ENCODE measurements at places on chromosomes 12 and 14.
A peak's percentile ranks its signal among the peaks of the same experiment; 100 is the strongest.

- no peak for DNase-seq
These were observed 16.4 kb downstream of the KRT18 start for GRCh38 chr12:52965337-52965731.

GRCh38 chr12:47249719-47250357 is 170.1 kb upstream of the AMIGO2 start:
- DNase-seq, result no peak

DNA sequence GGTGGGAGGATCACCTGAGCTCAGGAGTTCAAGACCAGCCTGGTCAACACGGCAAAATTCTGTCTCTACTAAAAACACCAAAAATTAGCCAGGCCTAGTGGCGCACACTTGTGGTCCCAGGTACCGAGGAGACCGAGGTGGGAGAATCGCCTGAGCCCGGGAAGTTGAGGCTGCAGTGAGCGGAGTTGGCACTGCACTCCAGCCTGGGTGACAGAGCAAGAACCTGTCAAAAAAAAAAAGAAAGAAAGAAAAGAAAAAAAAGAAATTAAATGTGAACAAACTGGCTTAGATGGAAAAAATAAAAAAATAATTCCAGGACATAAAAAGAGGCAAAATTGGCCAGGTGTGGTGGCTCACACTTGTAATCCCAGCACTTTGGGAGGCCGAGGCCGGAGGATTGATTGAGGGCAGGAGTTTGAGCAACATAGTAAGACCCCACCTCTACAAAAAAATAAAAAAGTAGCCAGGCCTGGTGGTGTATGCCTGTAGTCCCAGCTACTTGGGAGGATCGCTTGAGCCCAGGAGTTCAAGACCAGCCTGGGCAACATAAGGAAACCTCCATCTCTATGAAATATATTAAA is 3.5 kb downstream of the TMEM119 start:
- no peak for DNase-seq

GRCh38 chr14:67837011-67837624 is 17.5 kb downstream of the RAD51B start:
- peak; percentile 21 for DNase-seq

DNA sequence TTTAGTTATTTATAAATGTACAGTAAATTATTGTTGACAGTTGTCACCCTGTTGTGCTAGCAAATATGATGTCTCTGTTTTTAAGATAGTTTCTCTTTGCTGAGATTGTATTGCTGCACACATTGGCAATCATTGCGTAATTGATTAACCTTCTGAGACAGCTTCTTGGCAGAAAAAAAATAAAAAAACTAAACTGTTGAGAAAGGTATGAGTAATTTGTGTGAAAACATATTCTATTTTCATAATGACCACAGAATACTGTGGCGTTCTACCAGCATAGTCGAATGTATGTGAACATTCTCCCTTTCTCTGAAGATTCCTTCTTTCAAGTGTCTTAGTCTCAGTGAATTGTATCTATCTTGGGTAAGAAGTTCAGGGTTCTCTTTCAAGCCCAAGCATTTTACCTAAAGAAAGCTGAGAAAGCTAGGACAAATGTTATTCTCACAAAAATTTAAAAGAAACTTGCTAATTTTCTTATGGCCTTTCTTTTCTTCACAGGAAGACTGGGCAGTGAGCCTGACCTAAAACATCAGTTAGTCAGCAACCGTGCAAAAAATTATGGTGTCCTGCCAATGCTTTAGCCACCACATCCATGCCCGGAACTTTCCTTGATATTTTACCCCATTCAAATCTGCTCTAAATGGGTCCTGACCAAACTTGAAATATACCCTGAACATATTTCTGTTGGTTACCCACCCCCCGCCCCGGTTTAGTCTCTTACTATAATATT is 69.0 kb upstream of the REP15 start:
- DNase-seq, result no peak

DNA sequence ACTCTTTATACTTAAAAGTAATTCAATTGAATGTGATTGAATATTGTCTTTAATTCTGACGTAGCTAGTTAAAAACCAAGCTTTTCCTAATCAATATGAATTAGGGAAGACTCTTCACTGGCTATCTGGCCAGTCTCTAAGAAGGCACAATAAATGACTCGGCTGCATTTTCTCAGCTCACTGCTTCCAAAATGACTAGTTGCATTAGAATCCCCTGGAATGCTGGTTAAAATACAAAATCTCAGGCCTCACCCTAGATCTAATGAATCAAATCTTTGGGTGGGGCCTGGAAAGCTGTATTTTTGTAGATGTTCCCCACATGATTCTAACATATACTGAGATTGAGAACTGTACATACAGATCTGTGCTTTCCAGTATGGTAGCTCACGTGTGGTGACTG is 242.1 kb downstream of the CHST11 start:
- DNase-seq, result no peak

- DNase-seq, result peak; percentile 63
These were observed 179.0 kb upstream of the RGS6 start for GRCh38 chr14:71753126-71753830.

DNA sequence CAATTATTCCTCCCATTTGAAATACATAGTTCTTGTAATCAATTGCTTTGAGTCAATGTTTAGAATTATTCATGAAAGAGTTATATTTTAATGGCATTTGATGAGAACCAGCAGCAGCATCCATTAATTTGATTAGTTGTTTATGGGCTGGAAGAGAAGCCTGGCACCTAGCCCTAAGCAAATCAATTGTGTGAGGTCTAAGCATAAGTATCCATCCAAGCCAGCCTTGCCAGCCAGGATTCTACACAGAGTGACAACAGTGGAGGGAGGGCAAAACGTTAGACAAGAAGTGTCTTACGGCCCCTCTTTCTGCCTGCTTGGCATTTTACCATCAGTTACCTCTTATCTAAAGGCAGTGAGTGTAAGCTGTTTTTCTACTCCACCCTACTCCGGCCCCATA is 478.5 kb downstream of the NELL2 start:
- no peak for DNase-seq

DNA sequence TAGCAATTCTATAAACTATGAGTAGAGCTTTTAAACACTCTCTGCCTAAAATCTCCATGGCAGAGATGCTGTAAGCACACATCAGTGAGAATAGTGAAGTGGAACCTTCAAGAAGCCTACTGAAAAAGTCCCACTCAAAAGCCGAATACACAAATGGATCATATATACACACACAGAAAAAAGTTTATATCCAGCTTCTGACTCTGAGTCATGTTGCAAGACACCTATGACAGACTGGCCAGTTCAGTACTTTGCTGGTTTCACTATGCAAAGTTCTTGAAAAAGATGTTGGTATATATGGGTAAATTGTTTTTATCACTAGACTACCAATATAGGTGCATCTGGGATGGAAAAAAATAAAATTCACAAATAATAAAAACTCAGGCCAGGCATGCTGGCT is 126.1 kb downstream of the KCNK10 start:
- DNase-seq, result no peak

- DNase-seq, result no peak
These were observed 1.5 kb downstream of the DHRS7 start for GRCh38 chr14:60163693-60164092.

GRCh38 chr12:51475543-51475942 is 50.9 kb downstream of the SLC4A8 start:
- no peak for DNase-seq

DNA sequence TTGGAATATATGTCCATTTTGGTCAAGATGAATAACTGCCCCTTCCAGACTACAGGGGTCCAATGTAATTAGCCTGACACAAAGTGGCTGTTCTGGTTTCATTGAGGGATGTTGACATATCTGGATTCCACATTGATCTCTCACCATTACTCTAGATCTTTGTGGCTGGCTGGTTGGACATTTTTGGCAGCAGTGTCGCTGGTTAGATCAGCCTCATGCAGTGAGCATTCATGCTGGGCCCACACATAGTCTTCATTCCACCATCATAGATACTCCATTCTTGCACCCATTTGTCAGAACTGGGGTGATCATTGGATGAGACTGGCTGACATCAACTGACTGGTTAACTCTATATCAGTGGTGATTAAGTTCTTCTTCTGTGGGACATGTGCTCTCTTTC is 74.4 kb downstream of the MGST1 start:
- DNase-seq, result no peak

DNA sequence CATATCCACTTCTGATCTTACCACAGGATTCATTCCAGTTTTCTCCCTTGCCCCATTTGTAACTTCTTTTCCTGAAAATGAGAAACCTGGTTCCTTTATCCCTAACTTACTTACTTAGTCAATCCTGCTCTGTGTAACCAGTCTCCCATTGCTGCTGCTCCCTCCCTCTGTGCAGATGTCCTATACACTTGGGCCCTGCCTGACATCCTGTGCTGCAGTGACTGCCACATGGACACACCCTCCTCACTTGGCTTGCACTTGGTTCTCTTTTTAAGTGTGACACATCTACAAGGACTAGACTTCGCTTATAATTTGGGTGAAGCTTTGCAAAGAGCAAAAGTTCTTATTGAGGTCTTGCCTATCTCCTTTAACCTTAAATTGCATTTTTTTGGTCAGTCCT is 51.4 kb downstream of the FGD4 start:
- no peak for DNase-seq

GRCh38 chr12:12017798-12018197 is 52.9 kb upstream of the BCL2L14 start:
- DNase-seq, result no peak

- no peak for DNase-seq
These were observed 125.0 kb upstream of the DHRS4 start for GRCh38 chr14:23828616-23829015.

- DNase-seq, result no peak
These were observed 107.4 kb downstream of the TSHR start for GRCh38 chr14:81062816-81063215.

DNA sequence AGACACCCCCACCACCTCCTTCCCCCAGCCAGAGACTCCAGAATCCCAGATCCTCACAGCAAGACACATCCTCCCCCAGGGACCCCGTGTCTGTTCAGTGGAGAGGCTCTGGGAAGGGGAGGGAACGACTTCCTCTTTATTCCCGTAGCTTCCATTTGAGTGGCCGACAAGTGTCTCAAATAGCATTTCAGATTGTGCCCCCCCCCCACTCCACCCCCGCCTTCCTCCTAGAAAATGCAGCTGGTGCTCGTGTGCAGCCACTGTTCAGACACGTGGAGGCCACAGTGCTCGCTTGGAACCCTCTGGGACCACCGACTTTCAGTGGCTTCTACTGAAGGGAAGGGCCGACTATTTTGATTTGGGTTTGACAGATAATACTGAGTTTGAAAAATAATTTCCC is 14.3 kb downstream of the PPP2R5C start:
- no peak for DNase-seq
